Retina (tissue), 1 donor: ENCODE measurements at places on chromosomes 13 and 19.

GRCh38 chr13:50248516-50249143 is 233.4 kb downstream of the KCNRG start:
- DNase-seq, result peak; percentile 65

DNA sequence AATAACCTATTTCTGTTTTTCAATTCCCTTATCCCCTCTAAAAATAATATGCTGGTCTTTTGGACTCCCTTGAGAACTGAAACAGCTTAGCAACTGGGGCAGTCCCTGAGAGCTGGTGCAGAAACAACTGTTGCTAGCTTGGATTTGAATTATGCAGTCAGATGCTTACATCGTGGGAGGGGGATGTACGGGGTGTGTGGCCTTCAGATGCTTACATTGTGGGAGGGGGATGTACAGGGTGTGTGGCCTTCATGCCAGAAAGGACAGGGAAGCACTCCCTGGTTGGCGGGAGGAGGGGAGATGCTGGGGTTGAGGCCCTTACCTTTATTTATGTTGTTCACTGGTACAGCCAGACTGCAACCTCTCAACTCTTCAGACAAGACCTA is 25.6 kb downstream of the LRCH1 start:
- peak; percentile 57 for DNase-seq

- DNase-seq, result no peak
These were observed 82.5 kb upstream of the TM9SF2 start for GRCh38 chr13:99418843-99419140.

DNA sequence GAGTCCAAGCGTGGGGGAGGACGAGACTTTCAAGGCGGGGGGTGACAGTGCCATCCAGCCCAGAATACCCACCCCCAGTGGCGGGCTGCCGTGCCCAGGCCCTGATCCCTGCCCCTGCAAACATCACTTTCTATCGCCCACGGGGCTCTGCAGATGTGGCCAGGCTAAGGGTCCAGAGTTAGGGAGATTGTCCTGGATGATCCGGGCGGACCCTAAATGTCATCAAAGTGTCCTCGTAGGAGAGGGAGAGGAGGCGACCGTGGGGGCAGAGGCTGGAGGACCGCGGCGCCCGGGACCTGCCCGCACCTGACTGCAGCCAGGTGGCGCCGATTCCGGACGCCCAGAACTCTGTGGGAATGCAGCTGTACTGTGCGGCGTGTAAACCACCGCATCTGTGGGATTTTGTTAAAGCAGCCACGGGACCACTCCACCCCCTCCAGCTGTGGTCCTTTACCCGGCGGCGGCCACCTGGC is 32.4 kb downstream of the GJA3 start:
- DNase-seq, result peak; percentile 48

GRCh38 chr13:97631158-97631557 is 197.2 kb downstream of the RAP2A start:
- DNase-seq, result no peak

- no peak for DNase-seq
These were observed 44.9 kb downstream of the COL4A1 start for GRCh38 chr13:110262082-110262436.

DNA sequence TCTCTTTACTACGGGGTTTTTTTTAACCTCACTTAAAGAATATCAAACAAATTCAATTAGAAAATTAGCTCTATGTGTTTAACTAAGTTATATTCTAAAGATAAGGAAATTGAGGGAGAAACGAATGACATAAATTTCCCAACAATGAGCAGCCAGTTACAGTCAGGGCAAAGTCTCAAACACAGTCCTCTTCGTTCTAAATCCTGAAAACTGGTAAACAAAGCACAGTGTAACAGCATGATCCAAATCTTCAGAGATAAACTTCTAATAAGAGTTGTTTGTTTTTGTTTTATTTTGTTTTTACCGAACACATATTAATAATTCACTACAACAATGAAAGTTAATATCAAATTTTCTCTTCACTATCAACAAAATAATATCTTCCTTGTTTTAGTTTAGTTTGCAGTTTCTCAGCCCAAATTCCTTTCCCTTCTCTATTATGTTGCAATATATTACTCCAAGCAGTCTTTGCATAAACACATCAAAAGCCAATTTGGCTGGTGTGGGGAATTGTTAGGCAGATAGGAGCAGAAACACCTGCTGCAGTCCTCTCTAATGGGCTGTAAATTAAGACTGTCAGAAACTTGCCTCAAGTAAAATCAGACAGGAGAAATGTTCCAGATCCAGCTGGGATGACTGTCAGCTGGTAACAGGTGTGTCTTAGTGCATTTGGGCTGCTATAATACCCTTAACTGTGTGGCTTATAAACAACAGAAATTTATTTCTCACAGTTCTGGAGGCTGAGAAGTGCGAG is 106.5 kb upstream of the SGCG start:
- no peak for DNase-seq

DNA sequence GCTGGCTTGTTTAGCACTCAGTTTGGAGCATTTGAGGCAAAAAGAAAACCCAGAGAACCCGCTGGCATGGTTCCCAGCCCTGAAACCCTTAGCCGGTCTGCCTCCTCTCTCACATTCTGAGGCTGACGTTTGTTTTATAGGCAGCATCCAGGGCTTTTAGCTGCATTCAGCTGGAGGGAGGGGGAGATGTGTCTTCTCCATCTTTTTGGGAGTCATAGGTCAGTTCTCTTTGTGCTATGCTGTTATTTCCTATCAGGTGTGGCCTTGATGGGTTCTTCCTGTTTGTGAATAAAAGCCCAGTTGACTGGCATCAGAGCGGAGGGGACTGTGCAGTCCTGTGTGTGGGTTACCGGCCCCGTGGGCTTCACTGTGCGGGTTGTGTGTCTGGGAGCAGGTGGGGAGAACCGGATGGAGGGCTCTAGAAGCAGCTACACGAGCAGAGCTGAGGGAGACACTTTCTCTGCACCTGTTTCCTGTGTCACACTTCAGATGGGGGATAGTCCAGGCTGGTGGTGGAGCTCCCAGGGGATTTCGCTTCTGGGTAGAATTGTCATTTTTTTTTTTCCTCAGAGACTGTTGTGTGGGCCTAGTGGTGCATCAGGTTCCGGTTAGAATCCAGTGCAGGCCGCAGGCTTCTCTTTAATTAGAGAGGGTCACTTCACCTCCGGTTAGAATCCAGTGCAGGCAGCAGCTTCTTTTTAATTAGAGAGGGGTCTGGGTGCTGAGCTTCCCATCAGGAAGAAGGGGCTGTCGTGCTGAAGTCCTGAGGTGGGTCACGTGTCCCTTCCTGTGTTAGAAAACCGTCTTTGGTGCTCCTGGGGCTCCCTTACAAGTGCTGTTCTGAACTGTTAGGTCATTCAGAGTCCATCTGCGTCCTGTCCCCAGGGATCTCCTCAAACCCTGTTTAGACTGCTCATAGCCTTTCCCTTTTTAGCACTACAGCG is 69.6 kb downstream of the ARHGEF7 start:
- peak; percentile 54 for DNase-seq

DNA sequence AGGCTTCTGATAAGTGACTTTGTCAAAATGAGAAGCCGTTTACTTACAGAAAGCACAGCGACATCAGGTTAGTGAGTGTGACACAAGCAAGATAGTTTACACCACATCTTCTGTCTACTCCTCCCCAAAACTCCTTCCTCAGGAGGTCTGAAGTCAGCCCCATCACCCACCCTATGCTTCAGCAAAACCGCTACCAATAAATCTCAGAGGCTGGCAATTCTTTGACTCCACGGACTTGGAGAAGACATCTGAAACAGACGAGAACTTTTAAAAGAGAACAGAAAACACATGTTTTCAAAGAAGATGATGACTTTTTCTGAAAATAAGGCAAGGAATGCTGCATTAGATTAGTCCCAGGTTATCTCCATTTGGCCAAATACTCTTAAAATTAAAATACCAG is 261.1 kb downstream of the TBC1D4 start:
- DNase-seq, result no peak

DNA sequence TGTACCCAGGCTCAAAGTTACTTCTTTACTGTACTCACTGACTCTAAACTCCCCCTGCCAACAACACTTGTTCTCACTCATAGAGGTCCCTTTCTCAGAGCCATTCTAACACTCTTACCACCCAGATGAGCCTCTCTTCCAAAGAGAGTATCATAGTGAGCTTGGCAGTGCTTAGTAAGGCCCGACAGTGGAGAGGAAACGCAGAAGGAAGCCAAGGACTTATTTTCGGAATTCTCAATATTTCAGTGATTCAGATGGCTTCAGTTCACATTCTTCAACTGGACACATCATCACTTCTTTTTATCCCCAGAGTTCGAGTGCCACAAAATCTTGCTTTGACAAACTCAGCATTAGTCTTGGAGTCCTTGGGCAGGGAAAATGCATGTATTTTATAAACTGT is 285.9 kb downstream of the DNAJC15 start:
- no peak for DNase-seq

DNA sequence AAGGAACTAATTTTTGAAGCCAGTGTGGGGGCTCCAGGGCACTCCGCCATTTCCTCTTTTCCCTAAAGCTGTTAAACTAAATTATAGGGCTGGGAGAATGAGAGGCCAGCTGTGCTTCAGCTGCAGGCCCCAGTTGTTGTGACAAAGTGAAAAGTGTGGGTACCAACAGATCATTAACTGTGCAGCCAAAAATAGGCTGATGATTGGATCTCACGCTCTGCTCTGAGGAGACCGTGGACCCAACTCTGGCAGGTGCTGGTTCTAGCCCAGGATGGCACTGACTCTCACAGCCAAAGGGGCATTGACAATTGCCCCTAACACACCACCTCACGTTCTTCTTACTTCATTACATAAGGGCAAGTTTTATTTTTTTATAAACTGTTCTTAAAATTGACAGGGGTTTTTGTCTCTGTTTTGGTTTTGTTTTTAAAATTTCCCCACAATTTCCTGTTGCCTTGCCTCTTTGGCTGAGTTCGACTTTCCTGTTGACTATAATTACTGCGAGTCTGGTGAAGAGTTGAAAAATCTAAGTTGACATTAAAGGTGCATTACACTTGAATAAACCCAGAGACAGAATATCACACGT is 391.0 kb downstream of the FGF9 start:
- no peak for DNase-seq

- no peak for DNase-seq
These were observed 239.7 kb upstream of the MAB21L1 start for GRCh38 chr13:35716186-35716585.

GRCh38 chr19:38044267-38045111 is 137.5 kb downstream of the SIPA1L3 start:
- DNase-seq, result no peak

DNA sequence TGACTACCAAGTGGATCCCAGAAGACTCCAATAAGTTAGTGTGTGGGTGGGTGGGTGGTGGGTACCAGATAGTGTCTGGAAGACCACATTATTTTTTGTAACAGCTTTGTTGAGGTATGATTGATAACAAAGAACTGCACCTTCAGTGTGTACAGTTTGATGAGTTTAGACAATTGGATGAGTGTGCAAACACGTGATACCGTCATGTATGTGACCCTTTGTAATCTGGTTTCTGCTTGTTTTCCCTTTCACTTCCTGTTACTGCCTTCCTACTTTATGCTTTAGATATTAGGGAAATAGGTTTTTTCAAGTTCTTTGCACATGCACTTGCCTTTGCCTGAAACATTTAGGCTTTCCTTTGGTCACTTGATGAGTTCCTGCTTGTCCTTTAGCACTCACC is 8.5 kb downstream of the RPL21 start:
- no peak for DNase-seq

DNA sequence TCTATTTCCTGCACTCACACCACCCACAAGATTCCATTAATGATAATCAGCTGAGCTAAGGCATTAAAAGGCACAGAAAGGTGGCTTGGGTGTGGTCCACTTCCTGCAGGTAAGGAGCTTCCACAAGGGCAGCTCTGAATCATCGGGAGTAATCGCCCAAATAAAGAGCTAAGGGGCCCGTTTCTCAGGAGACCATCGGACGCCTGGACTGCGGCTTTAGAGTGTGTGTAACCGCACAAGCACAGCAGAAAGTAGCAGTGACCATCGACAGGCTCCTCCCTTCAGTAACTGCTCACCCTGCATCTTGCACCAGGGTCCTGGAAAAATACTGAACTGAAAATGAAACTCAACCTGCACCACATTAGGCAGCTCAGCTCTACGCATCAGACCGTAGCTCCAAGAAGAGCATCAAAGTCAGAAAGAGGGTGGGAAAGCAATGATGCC is 6.0 kb downstream of the STK24 start:
- no peak for DNase-seq

- no peak for DNase-seq
These were observed 216.2 kb downstream of the MAB21L1 start for GRCh38 chr13:35260316-35260715.
